ENCODE measurements at places on chromosomes 5 and 9.

DNA sequence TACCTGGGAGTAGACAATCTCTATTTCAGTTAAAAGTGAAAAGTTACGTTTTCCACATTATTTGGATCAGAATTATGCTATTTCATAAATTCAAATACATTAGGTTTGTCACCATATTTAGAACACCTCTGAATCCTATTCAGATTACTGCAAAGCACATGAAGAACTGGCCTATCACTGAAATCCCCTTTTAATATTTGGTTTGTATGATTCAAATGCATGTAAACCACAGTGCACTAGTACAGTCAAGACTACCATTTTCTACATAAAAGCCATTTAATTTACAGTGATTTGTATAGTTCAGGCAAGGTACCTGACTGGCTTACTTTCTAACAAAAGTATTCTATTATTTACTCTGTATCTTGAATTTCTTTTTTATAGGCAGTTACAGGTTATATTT, 212.5 kb downstream of the MEF2C start:
- peaks cover 13% of the 10 kb centered on the region for H3K4me1 ChIP-seq
- H3K4me3 ChIP-seq: no peak overlapping the region
- no peak overlapping the region for H3K27ac ChIP-seq

- DNase-seq: no peak
- H3K4me1 ChIP-seq: no peaks in the 10 kb centered on the region
- H3K27ac ChIP-seq: no peak overlapping the region
- no peaks in the 10 kb centered on the region for H3K27me3 ChIP-seq
- no peaks in the 10 kb centered on the region for H3K36me3 ChIP-seq
These were observed 63.6 kb downstream of the PRDM9 start for GRCh38 chr5:23571059-23571458.

DNA sequence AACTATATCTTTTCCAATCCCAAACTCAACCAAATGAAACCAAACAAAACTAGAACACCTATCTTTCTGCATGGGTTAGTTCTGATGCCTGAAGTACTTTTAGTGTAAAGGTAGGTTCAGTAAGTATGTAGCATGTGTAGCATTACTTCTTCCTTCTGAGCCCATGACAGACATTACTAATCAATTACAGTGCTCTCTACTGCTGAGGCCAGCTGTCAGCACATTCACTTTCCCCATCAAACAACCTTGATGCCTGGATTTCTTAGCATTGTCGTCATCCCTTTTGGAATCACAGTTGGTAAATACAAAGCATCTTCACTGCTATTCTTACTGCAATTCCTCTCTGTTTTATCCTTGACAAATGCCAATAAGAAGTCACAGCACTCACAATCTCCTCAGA, 103.2 kb downstream of the PTTG1 start:
- H3K36me3 ChIP-seq: no peaks in the 10 kb centered on the region
- no peaks in the 10 kb centered on the region for H3K27me3 ChIP-seq
- no peak for DNase-seq
- no peak overlapping the region for H3K27ac ChIP-seq
- H3K4me1 ChIP-seq: no peaks in the 10 kb centered on the region

DNA sequence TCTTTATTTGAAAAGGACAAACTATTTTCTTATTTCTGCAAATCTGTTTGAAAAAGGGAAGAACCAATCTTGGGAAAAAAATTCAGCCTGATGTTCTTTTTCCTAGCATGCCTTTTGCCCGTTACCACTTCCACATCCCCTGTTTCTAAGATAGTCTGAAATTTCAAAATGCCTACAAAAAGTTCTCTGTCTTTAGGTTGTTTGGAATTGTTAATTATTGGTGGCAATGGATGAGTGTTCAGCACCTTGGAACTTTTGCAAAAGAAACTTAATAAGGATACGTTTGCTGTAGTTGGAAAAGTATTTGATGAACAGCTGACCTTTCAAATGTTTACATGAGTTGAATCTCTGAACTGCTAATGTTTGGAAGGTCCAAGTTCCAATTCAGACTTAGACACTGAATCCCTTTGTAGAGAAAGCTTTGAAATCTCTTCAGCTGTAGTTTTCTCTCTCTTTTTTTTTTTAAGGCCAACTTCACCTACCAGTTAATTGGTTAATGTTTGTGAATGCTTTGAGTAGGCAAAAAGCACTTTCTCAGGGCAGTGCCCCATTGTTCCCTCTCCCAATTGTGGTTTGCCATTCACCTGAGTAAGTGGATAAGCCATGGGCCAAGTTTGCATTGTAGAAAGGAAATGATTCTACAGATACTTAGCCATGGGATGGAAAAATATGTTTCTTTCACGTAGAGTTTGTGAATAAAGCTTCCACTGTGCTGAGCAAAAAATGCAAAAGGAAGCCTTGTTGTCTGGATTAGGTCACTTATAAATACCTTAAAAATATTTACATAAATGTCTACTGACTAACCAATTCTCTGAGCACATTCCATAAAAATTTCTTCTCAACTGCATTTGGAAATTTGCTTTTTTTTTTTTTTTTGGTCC, 156.4 kb upstream of the ELL2 start:
- no peak for DNase-seq
- H3K4me1 ChIP-seq: no peaks in the 10 kb centered on the region
- H3K27me3 ChIP-seq: no peaks in the 10 kb centered on the region
- no peaks in the 10 kb centered on the region for H3K36me3 ChIP-seq

- no peaks in the 10 kb centered on the region for H3K36me3 ChIP-seq
- DNase-seq: no peak
- H3K27me3 ChIP-seq: no peaks in the 10 kb centered on the region
- H3K4me1 ChIP-seq: peaks cover 1% of the 10 kb centered on the region
- no peak overlapping the region for H3K27ac ChIP-seq
- no peak overlapping the region for H3K4me3 ChIP-seq
These were observed 32.4 kb downstream of the CDC42SE2 start for GRCh38 chr5:131296213-131296672.

GRCh38 chr9:121459513-121459912, 40.1 kb downstream of the GGTA1 start:
- H3K4me3 ChIP-seq: no peak overlapping the region
- H3K4me1 ChIP-seq: no peaks in the 10 kb centered on the region
- no peaks in the 10 kb centered on the region for H3K36me3 ChIP-seq
- no peak for DNase-seq
- no peaks in the 10 kb centered on the region for H3K27me3 ChIP-seq

DNA sequence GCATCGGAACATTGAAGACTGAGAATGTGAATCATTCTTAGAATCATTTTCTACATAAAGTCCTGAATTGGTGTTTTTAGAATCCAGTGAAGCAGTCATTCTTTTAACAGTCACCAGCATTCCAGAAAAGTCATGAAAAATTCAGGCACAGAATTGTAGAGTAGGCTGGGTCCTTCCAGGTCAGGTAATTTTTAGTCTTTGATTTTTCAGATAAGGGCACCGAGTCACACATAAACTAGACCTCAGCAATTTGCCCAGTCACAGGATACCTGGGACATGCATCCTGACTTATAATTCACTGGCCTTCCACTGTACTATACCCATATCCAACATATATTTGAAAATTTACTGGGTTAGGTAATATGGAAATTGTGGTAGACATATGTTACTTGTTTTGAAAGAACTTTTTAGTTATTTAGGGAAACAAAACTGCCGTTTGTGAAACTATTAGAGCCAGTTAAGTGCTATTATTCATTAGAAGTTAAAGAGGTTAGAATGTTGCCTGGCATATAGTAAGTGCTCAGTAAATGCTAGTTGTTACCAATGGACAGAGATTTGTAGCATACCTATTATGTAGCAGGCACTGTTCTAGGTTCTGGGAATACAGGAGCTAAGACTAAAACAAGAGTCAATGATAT, 10.9 kb downstream of the MAN2A1 start:
- H3K4me3 ChIP-seq: no peak overlapping the region
- H3K4me1 ChIP-seq: peaks cover 10% of the 10 kb centered on the region
- no peak for DNase-seq
- no peak overlapping the region for H3K27ac ChIP-seq

DNA sequence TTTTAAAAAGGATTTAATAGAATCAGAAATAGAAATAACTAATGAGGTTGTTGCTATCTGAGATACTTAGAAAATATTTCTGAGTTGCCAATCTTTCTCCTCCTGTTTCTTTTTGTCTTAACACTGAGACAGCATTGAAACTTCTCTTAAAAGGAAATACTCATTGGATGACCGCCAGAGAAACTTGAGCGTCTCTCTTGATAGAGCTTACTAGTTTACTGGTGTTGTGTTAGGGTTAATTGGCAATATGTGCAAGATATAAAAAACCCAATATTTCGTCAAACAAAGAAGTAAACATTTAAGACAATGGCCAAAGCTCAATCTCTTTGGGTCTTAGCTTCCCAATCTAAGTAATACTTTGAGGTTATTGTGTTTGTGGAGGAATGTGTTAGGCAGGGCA, 176.4 kb upstream of the CHD1 start:
- no peaks in the 10 kb centered on the region for H3K27me3 ChIP-seq
- H3K4me3 ChIP-seq: no peak overlapping the region
- H3K36me3 ChIP-seq: no peaks in the 10 kb centered on the region
- no peaks in the 10 kb centered on the region for H3K4me1 ChIP-seq
- no peak for DNase-seq

DNA sequence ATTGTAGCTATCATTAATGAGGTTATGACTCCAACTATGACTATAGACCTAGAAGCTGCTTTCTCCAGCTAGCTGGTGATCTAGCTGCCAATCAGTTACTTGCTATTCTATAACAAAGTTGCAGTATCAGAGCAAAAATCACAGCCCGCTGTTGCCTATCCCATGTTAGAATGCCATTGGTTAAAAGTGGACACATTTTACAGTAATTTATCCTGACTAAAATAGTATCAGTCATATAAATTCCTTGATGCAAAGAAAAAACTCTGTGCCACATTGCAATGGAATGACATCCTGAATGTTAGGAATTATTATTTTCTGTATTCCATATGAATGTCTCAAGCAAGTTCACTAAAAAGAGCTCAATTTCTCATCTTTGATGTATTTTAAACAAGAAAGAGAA, 626.5 kb downstream of the PDE4D start:
- H3K36me3 ChIP-seq: no peaks in the 10 kb centered on the region
- H3K4me3 ChIP-seq: no peak overlapping the region
- peaks cover 2% of the 10 kb centered on the region for H3K27me3 ChIP-seq

- DNase-seq: peak; percentile 72
- no peak overlapping the region for H3K27ac ChIP-seq
- H3K36me3 ChIP-seq: no peaks in the 10 kb centered on the region
- no peaks in the 10 kb centered on the region for H3K27me3 ChIP-seq
These were observed 11.8 kb upstream of the BTNL9 start for GRCh38 chr5:181028032-181028819.

DNA sequence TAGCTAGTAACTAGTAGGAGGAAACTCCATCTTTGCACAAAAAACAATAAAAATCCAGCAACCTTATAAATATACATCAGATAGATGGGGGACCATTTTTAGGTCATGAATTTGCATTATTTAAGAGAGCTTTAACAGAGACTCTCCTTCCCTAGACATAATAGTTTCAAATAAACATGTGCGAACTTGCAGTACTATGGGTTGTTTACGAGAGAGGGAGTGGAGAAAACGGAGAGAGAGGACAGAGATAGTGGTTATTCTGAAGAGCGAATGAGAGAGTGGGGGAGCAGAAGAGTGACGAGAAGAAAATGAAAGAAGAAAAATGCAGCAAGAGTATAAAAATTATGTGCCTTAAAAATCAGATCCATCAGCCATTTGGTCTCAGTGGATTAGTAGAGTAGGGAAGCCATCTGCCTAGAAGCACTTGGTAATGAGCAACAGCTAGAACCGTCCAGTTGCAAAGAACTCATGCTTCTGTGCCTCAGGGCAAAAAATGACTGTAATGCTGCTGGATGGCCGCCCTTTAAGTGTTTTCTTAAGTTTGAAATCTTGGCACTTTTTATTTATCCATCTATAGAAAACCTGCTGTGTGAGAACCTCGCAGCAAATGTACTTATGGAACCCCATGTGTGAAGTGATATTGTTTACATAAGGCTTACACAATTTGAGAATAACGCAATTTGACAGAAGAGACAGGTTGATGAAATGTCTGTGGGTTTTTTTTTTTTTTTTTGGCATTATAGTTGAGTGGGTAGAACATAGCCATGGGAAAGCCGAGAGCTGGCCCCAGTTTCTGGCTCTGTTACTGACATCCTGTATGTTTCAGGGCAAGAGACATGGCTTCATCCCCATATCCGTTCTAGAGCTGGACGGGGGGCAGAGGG, 95.6 kb upstream of the ZNF608 start:
- H3K27ac ChIP-seq: no peak overlapping the region
- H3K4me1 ChIP-seq: no peaks in the 10 kb centered on the region
- no peaks in the 10 kb centered on the region for H3K27me3 ChIP-seq

GRCh38 chr9:134055981-134056461, 11.8 kb downstream of the BRD3 start:
- no peak overlapping the region for H3K4me3 ChIP-seq
- DNase-seq: no peak
- H3K4me1 ChIP-seq: no peaks in the 10 kb centered on the region

- no peaks in the 10 kb centered on the region for H3K27me3 ChIP-seq
- no peak overlapping the region for H3K4me3 ChIP-seq
- no peak for DNase-seq
- no peaks in the 10 kb centered on the region for H3K4me1 ChIP-seq
- H3K36me3 ChIP-seq: peaks cover 42% of the 10 kb centered on the region
These were observed 17.1 kb upstream of the SLC6A3 start for GRCh38 chr5:1462358-1462757.

DNA sequence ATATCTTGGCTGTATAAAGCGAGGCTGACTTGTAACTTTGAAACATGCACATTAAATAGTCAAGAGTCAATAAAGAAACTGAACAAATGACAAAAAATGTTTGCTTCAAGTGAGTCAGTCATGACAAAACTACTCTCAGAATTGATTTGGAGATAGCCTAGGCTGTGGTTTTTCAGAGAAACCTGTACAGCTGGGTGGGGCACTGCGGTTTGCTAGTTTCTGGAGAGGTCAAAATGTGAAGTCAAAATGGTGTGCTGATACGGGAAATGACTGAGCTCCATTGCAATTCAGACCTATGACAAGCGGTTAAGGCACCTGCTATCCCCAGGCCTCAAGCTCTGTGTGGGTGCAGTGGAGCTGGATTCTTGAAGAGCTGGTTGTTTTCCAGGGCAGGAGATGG, 10.3 kb upstream of the CD180 start:
- no peaks in the 10 kb centered on the region for H3K27me3 ChIP-seq
- no peak overlapping the region for H3K4me3 ChIP-seq
- DNase-seq: no peak
- H3K4me1 ChIP-seq: no peaks in the 10 kb centered on the region

DNA sequence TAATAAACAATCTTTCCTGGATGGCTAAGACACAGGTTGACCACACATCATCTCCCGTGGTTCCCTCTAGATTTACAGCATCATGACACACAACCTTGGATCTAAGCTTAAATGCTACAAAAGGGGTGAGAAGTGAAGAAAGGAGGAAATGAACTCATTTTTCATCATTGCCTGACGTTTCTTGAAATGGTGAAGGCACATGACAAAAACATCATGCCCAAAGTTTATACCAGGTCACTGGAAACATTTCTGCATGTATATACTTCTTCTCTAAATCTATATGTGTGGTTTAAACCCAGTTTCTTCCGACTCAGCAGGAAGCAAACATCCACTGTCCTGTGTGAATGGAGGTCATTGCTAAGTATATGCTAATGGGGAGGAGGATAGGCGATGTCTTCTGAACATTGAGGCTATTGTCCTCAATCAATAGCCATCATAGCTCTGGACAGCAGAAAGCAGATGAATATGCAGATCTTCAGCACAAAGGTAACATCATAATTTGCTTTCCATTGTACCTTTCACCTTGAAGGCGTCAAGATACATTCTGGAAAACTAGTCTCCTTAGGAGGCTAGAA, 137.4 kb downstream of the MED27 start:
- H3K4me3 ChIP-seq: no peak overlapping the region
- H3K27me3 ChIP-seq: no peaks in the 10 kb centered on the region
- peaks cover 2% of the 10 kb centered on the region for H3K4me1 ChIP-seq
- no peak overlapping the region for H3K27ac ChIP-seq
- H3K36me3 ChIP-seq: no peaks in the 10 kb centered on the region

- H3K27me3 ChIP-seq: peaks cover 2% of the 10 kb centered on the region
- H3K4me1 ChIP-seq: peaks cover 1% of the 10 kb centered on the region
- H3K36me3 ChIP-seq: no peaks in the 10 kb centered on the region
- no peak overlapping the region for H3K4me3 ChIP-seq
These were observed 4.4 kb upstream of the TMEM268 start for GRCh38 chr9:114606597-114607207.

Measured in iPS DF 6.9 (cell line).